Hepatocyte (in vitro differentiated cells): ENCODE measurements at places on chromosomes 2 and 18. TPM values are rescaled to one million over a fixed set of nuclear protein-coding genes. Genes with fewer than 3 reads are reported as not detected.

The DES gene
- 103 and 114 TPM in 2 replicates for total RNA-seq

The TXNDC2 gene
- 0.08 TPM in 1 of 2 replicates, not detected in the other for total RNA-seq

The PRKCE gene
- 6.1 and 11.9 TPM in 2 replicates for total RNA-seq

The SERPINB12 gene
- not detected in 2 replicates for total RNA-seq

The SP9 gene
- not detected in 2 replicates for total RNA-seq

The MRO gene
- total RNA-seq: 2.0 and 3.1 TPM in 2 replicates

The DCDC2C gene
- not detected in 2 replicates for total RNA-seq

The SLC9A4 gene
- 0.80 and 1.8 TPM in 2 replicates for total RNA-seq

The SPHKAP gene
- 0.28 and 0.33 TPM in 2 replicates for total RNA-seq

The ABCG8 gene
- total RNA-seq: 4.5 and 4.7 TPM in 2 replicates

The TMEM178A gene
- total RNA-seq: 3.3 and 3.9 TPM in 2 replicates

The LYG2 gene
- not detected in 2 replicates for total RNA-seq

The KCNK3 gene
- total RNA-seq: 9.4 and 10.5 TPM in 2 replicates

The CFC1 gene
- 12.4 and 15.1 TPM in 2 replicates for total RNA-seq

The RTP5 gene
- not detected in 2 replicates for total RNA-seq

The CTIF gene
- 24.0 and 27.9 TPM in 2 replicates for total RNA-seq

The GPR55 gene
- total RNA-seq: 0.83 and 1.6 TPM in 2 replicates
